SW 1271 (cell line): ENCODE measurements at places on chromosomes 13 and 19.

DNA sequence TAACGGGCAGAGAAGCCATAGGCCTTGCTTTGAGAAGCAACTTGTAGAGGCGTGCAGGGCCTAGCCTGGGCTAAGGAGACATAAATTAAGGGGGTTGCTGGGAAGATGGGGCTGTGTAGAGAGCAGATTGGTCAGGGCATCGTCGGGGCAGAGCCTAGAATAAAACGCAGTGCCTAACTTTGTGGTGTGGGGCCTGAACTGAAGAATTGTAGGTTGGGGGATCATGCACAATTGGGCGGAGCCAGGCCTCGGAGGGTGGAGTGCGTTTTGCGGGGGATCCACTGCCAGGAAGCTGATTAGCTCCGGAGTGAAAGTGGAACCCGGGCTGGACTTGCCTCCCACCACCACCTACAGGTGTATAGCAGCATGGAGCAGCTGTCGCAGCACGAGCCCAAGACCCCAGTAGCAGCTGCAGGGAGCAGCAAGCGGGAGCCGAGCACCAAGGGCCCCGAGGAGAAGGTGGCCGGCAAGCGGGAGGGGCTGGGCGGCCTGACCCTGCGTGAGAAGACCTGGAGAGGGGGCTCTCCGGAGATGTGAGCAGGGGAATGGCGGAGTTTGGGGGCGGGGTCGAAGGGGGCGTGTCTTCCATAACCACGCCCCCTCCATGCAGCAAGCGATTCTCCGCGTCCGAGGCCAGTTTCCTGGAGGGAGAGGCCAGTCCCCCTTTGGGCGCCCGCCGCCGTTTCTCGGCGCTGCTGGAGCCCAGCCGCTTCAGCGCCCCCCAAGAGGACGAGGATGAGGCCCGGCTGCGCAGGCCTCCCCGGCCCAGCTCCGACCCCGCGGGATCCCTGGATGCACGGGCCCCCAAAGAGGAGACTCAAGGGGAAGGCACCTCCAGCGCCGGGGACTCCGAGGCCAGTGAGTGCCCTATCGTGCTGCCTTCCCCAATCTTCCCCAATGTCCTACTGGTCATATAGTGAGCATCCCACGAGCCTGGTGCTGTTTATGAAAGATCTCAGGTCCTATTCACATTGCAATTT is 13.8 kb downstream of the DNASE2 start:
- DNase-seq = no peak

DNA sequence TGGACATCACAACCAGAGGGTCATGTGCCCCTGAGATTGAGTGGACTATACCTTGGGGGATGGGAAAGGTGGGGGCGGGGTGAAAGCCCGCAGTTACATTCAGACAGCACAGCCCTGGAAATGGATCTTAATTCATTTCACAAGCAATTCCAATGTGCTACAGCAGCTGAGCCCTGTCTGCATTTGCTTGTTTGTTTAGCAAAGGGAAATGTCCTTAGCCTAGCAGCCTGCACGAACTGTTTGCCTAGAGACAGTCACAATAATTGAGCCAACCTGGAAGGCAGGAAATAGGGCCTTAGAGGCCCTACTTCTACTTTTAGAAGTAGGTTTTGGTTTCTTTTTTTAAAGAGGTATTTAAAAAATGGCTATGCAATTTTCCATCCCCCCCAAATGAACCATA is 177.3 kb upstream of the KL start:
- no peak for DNase-seq

DNA sequence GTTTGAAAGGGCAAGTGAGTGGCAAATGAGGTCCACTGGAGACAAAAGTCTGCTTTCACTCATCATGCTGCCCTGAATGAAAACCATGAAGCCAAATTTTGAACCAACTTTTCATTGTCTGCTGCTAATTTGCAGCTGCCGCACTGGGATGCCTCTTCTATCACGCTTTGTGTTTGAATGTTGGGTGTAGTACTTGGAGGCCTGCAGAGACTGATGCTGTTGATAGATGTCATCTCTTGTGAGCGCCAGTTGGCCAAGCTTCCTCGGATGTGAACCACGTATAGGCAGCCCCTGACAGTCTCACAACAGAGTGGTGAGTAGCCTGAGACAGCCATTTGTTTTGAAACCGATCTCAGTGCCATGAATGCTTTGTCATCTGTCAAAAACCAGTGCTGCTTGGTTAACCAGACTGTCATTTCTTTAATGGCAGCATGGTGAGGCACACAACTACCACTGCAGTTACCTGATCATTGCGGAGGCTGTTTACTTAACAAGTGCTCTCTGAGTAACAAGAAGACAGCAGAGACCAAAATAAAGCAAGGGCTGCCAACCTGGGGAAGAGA is 31.2 kb upstream of the SLC10A2 start:
- no peak for DNase-seq

DNA sequence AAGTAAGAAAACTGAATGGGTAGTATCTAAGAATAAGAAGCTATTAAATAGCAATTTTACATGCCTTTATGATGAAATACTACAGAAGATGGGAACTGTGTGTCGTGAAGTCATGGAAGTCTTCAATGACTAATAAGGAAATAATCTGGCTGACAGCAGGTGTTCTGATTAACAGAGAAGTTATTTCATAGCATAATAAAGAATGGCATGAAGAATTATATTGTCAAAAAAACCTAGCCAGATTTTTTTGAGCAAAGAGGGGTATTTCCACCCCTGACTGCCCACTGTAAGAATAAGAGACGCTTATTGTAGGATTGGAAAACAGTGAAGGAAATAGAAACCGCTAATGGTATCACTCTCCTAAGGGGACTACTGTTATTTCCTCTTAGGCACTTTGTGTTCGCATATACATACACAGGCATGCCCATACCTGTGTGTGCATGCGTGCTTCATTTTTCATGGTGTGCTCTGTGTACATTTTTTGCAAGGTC is 318.8 kb downstream of the SHISA2 start:
- peak; percentile 1 for DNase-seq

- no peak for DNase-seq
Observed at GRCh38 chr19:3849092-3849491, 19.7 kb downstream of the ZFR2 start.

- no peak for DNase-seq
Observed at GRCh38 chr13:109843695-109844094, 57.3 kb upstream of the IRS2 start.

GRCh38 chr13:21986602-21987001 is 315.7 kb downstream of the FGF9 start:
- no peak for DNase-seq

GRCh38 chr19:56927294-56927693 is 86.8 kb upstream of the PEG3 start:
- DNase-seq = no peak

DNA sequence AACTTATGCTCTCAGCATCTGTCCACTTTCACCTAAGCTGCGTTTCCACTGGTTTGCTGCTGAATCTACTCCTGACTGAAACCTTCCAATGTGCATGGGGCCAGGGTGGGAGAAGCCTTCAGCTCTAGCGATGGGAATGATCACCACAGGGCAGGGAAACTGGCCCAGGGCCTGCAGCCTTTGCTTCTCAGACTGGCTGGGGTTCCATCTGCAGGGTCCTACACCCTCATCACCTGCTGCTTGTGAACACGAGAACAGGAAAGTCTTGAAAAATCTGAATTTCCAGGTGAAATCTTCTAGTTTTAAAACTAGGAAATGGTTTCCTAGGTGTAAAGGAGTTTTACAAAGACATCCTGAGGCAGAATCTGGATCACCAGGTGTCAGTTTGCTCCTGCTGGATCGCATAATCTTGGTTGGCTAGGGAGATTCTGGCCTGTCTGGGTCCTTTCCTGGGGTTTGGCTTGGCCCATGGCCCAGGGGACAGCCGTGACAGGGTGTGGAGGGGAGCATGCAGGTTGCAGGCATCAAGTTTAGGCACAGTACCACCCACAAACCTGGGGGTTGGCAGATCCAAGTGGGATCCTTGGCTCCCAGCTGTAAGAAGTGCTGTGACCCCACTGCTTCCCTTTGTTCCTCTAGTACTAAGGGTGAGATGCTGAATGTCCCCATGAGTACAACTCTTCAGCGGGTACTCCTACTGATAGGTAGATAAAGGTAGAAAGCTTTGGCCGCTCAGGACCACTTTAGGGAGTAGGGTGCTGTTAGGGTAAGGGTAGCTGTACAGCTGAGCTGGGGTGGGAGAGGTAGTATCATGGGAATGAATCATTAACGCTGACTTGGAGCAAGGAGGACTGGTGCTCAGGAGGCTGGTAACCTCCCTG is 1.8 kb upstream of the UBE2M start:
- no peak for DNase-seq

- DNase-seq = peak; percentile 20
Observed at GRCh38 chr19:18128044-18128443, 24.9 kb upstream of the PIK3R2 start.

DNA sequence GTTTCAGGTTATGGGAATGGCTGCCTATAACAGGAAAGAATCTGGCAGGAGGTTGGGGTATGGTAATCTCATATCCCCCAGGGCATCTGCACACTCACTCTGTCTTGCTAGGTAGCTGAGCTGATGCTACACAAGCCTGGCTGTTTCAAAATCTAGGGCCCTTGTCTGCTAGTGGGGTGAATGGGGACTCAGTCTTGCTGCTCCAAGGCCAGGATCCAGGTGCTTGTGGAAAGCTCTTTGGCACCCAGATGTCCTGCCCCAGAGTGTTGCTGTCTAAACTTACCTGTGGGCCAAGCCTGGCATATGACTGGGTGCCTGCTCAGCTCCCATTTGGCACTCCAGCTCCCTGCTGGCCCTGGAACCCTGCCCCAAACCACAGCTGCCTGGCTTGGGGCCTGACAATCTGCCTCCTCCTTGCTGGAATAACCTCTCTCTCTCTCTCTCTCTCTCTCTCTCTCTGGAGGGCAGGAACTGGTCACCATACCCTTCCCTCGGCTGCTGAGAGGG is 158.1 kb upstream of the TSC22D1 start:
- no peak for DNase-seq

DNA sequence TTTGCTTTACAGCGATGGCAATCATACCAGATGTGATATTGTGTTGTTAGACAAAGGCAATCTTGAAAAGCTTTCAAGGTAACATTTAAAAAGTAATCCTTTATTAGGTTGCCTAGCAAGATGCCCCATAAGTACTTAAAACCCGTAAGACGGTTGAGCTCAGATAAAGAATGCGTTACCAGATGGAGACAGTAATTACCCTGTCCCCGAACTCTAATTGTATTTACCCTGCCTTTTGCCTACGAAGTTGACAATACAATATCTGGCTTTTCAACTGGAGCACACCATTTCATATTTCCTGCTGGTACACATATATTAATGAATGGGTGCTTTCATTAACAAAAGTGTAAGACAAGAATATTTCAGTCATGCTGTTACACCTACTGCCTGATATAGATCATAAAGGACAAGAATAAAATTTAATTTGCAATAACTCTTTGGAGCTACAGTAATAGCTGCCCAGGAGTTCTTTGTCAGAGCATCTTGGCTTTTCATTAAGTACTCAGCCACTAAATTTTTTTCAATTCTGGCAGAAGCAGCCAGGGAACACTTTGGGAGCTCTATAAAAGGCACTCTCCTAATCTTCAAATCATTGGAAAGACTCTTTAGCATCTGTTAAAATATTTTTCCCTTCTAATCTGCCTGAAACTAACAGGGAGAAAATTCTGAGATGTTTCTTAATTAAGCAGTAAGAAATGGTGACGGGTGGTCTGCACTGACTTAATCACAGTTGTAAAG is 63.8 kb downstream of the DCT start:
- DNase-seq = no peak

DNA sequence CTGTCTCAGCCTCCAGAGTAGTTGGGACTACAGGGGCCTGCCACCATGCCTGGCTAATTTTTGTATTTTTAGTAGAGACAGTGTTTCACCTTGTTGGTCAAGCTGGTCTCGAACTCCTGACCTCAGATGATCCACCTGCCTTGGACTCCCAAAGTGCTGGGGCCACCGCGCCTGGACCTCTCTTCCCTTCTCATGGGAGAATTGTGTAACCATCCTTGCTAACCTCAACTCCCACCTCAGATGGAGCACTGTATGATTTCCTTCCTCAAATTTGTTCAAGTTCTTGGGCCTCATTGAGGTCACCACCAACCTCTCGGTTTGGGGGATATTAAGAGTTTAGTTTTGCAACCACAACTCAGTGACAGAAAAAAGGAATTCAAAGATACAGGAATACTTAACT is 10.7 kb downstream of the LILRA5 start:
- no peak for DNase-seq

DNA sequence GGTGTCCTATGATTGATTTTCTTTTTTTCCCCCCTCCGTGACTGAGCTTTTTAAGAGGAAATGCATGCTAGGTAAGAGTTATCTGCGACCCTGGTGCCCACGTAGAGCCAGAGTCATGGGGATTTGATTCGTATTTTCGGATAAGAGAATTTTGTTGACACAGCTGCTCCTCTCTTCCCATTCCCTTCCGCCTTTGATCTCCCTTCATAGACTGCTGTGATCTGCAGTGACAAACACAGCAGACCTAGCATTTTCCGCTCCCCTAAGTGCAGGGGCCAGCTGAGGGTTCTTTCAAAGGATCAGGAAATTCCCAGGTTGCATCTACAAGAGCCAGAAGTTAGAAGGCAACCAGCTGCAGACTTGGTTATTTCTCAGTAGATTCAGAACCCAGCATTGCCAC is 70.5 kb downstream of the ZNF568 start:
- DNase-seq = no peak

DNA sequence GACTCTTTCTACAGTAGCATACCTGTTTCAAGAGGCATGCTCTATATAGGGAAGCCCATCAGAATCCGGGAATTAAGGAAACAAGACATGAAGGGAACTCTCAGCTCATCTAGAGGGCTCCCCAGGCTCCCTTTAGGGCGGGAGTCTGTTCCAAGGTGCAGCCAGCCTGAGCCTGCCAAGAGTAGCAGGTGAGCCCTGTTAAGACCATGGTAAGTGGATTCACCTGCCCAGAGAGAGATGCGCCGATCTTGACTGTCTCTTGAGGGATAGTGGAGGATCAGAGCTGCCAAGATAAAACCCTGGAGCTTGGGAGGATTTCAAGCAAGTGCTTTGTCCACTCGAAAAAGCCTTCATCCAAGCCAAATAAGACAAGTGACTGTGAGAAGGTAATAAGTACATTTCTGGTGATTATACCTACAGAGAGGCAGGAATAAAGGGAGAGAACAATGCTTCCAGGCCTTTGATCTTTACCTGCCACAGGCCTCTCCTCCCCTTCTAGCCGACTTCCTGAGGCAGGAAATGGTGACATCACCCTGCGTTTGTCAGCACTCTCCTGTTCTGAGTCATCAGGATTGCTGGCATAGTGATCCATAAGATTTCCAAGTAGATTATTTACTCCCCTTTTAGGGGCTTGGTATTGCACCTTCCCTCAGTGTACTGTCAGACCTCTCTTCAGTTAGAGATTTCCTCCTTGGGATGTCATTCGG is 31.5 kb downstream of the KLF5 start:
- peak; percentile 29 for DNase-seq

GRCh38 chr19:27580906-27581305 is 1632.0 kb downstream of the UQCRFS1 start:
- no peak for DNase-seq
